ENCODE measurements at places on chromosomes 6 and 20. TPM values are rescaled to one million over a fixed set of nuclear protein-coding genes. Genes with fewer than 3 reads are reported as not detected.

- ATAC-seq, result no peak
Measured at GRCh38 chr6:29071831-29072723, 15.0 kb downstream of the OR2B3 start.

GRCh38 chr20:64093013-64093503, 8.9 kb upstream of the LKAAEAR1 start:
- ATAC-seq, result no peak

Gene LAMA2
- total RNA-seq, result 0.28 TPM

Gene KCNK17
- total RNA-seq, result not detected

DNA sequence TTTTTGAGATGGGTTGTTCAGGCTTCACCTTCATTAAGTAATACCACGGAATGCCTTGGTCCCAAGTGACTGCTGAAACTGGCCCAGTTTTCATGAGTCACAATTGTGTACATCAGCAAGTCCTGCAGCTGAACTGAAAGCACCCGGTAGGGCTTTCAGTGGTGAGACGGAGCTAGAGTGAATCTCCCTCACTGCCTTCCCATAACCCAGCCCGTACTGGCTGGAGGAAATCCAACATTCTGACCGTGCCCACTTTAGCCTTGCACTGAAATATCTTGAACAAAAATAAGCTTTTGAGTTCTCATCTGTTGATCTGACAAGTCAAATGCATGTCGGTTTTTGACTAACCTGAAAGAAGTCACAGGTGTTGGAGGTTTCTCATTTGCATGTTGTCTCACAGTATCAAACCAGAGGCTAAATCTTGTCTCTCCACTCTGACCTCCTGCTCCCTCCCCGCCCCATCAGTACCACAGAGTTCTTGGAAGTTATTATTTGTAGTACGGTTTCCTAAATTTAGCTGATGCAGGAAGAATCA, 35.9 kb downstream of the DUSP22 start:
- ATAC-seq, result peak; percentile 91

Gene CDKN1A
- 164 TPM for total RNA-seq

Gene CCDC170
- total RNA-seq, result not detected

DNA sequence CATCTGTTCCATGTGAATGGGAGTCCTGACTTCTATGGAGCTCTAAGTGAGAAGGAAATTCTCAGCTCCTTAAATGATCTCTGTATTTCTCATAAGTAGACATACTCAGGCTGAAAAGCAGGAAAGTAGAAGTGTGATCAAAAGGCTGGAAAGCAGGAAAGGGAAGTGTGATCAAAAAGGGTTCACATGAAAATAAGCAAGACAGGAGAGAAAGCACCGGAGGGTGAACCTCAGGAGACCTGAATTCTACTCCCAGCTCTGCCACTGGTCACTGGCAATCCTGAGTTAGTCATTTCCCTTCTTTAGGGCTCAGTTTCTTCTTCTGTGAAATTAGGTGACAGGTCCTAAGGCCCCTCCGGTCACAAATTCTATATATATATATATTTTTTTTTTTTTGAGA, 55.5 kb upstream of the TRERF1 start:
- no peak for ATAC-seq

Gene MMP24
- not detected for total RNA-seq

DNA sequence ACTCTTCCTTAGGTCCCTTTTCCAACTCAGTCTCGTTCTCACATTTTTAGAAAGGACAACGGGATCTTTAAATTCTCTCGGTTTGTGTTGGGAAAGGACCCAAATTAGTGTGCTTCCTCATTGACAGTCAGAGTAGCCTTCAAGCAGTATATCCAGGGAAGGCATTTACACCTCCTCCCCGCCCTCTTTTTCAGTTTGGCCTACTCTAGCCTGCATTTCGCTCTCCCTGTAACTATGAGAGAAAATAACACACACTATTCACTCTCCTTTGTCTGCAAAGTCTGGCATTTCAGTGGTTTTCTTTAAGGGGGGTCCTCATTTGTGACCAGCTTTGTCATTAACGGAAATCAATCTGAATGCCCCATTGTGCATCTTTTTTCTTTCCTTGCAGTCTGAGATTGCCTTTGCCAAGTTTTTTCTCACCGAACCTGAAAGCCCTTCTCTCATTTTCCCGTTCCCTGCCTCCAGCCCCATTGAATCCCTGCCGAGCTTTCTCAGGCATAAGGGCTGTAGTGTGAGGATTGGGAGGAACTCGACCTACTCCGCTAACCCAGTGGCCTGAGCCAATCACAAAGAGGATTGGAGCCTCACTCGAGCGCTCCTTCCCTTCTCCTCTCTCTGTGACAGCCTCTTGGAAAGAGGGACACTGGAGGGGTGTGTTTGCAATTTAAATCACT, 393 bp upstream of the FABP7 start:
- ATAC-seq, result no peak

DNA sequence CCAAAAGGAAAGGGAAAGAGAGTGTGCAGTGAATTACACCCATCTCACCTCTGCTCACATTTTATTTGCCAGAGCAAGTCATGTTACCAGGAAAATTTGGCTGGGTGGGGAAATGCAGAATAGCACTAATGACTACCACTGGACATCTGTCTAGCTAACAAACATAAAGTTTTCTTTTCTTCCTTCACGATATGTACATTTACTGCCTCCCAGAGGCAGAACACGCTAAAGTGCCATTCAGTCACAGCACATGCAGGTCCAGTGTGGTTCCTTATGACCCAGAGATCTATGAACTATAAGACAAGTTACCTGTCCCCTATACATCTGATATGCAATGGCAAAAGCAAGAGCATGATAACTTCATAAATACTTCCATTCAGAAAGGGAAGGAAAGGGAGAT, 194.1 kb downstream of the OGFRL1 start:
- no peak for ATAC-seq

- ATAC-seq, result no peak
Measured at GRCh38 chr20:1199964-1200363, 3.3 kb upstream of the C20orf202 start.

DNA sequence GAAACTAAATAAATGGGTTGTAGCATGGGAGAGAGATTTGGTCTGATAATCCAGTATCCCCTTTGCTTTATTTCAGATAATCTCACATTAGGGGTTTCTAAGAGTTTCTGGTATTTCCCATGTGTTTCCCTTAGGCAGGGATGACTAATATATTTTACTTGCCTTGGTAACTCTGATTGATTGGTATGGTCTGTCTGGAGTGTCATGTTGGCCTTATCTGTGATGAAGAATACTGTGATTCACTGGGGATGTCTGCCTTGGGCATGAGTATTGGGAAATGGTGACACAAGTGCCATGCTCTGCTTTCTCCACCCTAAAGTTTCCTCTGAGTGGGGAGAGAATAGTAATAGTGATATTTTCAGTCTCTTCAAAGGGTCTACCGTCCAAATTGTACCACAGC, 10.1 kb downstream of the SLC22A2 start:
- peak; percentile 76 for ATAC-seq

GRCh38 chr6:145798530-145798929, 16.1 kb downstream of the FBXO30 start:
- ATAC-seq, result no peak

DNA sequence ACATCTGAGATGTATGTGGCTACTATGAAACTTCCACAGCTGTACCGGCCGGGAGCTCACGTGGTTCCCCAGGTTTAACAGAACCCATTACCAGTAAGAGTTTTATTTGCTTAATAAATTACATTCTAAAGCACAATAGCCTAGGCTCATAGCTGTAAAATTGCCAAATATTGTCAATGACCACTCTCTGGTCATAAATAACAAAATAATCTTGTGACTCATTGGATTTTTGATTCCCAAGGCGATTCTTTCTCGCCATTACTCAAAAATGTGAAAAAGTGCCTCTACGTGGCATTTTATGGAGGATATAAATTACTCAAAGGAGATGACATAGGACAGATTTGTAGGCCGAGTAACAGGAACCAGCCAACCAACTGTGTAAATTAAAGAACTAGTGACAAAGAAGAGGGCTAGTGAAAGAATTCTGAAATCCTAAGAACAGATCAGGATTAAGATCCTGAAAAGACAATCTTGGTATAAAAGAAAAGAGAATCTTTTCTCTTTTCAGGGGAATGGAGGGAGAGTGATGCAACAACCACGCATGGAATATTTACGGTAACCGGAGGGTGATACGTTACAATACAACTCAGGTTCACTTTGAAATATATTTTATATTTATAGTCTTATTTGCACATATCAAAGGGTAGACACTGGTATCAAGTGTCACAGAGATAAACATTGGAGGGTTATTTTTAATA, 199.7 kb downstream of the FOXC1 start:
- no peak for ATAC-seq

Gene CLDN20
- not detected for total RNA-seq

- ATAC-seq, result no peak
Measured at GRCh38 chr6:108576709-108577108, 16.0 kb downstream of the FOXO3 start.

DNA sequence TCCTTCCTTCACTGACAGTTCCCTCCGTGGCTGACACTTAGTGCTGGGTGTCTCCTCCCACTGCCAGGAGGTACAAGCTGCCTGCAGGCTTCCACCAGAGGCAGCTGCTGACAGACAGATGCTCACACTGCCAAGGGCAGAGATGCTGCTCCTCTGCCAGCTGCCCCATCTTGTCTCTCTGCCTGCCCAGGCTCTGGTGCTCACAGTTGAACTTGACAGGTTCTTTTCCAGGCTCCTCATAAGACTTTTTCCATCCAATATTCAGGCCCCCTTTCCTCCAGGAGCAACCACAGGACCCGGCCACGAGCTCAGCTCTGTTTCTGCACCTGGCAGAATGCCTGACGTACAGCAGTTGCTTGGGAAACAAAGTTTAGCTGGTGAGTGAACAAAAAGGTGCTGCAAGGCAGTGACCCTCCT, 79.8 kb downstream of the PSMB1 start:
- no peak for ATAC-seq

DNA sequence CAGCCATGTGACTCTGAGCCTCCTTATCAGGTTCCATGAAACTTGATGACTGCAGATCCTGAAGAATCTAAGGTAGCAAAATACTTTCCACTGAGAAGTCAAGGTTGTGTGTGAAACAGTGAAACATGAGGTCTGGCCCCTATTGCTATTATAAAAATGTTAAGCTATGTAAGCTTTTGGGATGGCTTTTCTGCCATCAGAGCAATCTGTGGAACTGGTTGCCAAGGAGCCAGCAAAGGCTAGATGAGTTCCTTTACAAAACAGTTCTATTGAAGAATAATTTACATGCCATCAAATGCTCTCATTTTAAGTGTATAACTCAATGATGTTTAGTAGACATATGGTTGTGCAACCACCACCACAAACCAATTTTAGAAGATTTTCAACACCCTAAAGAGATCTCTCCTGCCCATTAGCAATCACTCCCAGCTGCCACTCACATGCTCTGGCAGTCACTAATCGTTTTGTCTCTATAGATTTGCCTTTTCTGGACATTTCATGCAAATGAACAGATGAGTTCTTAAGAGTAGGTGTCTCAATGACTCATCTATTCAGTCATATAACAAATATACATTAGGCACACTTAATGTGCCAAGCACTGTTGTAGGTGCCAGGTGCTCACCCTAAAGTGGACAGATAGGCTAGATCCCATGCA, 19.9 kb upstream of the MEP1A start:
- no peak for ATAC-seq

Gene DEFB115
- not detected for total RNA-seq

- ATAC-seq, result no peak
Measured at GRCh38 chr20:56985066-56985685, 281.3 kb downstream of the BMP7 start.

Gene SMIM28
- not detected for total RNA-seq

Gene HLA-G
- total RNA-seq, result not detected

- ATAC-seq, result no peak
Measured at GRCh38 chr20:53330601-53331140, 263.0 kb downstream of the ZNF217 start.

Gene PPP1R10
- total RNA-seq, result 85.9 TPM

DNA sequence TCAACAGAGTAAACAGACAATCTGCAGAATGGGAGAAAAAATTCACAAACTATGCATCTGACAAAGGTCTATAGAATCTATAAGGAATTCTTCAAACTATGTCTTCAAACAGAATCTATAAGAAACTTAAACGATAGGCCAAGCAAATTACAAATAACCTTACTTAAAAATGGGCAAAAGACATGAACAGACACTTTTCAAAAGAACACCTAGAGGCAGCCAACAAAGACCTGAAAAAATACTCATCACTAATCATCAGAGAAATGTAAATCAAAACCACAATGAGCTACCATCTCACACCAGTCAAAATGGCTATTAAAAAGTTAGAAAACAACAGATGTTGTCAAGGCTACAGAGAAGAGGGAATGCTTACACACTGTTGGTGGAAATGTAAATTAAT, 81.3 kb downstream of the ID4 start:
- no peak for ATAC-seq

DNA sequence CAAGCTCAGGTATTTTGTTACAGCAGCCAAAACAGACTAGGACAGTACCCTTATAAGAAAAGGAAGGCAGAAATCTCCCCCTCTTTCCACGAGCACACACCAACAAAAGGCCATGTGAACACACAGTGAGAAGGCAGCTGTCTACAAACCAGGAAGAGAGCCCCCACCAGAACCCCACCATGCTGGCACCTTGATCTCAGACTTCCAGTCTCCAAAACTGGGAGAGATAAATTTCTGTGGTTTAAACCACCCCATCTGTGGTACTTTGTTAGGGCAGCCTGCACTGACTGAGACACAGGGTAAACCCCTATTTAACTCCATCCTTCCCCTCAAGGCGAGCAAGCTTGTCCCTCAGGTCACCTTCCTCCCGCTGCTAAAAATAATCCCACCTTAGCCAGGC, 475.8 kb upstream of the JARID2 start:
- no peak for ATAC-seq

GRCh38 chr20:31569163-31570020, 35.7 kb upstream of the ID1 start:
- peak; percentile 3 for ATAC-seq

- ATAC-seq, result no peak
Measured at GRCh38 chr6:168782187-168782751, 341.3 kb downstream of the SMOC2 start.

Gene TSPO2
- total RNA-seq, result not detected

GRCh38 chr20:53767206-53767930, 173.7 kb upstream of the ZNF217 start:
- ATAC-seq, result no peak
